Ascending aorta (tissue), 2 donors: ENCODE measurements at places on chromosomes 4 and X.

- no peaks in the 10 kb centered on the region for H3K4me1 ChIP-seq
- H3K36me3 ChIP-seq, result no peaks in the 10 kb centered on the region
- H3K27me3 ChIP-seq, result no peaks in the 10 kb centered on the region
- H3K4me3 ChIP-seq, result no peak overlapping the region
- no peak for DNase-seq
Observed at GRCh38 chr4:126046081-126046614, 731.4 kb downstream of the FAT4 start.

GRCh38 chrX:134604701-134605311, 53.5 kb downstream of the PLAC1 start:
- no peaks in the 10 kb centered on the region for H3K4me1 ChIP-seq
- no peak overlapping the region for H3K4me3 ChIP-seq
- H3K36me3 ChIP-seq, result no peaks in the 10 kb centered on the region

DNA sequence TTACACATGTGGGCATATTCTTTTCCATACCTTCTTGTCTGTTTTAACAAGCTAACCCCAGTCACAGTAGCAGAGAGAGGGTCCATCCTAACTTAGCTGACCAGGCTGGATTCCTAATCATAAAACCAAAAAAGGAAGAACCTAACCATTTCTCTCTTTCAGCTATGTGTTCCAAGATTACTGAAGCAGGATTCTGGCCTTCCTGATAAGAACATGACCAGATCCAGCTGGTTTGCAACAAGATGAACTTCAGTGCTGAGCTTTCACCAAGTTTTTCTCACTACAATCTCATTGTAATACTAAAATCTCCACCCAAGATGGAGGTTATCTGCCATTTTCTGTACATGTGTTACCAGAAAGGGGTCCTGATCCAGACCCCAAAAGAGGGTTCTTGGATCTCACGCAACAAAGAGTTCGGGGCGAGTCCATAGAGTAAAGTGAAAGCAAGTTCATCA, 20.4 kb upstream of the UBA6 start:
- no peak overlapping the region for H3K27ac ChIP-seq
- no peak for DNase-seq
- H3K36me3 ChIP-seq, result no peaks in the 10 kb centered on the region
- H3K4me3 ChIP-seq, result no peak overlapping the region

DNA sequence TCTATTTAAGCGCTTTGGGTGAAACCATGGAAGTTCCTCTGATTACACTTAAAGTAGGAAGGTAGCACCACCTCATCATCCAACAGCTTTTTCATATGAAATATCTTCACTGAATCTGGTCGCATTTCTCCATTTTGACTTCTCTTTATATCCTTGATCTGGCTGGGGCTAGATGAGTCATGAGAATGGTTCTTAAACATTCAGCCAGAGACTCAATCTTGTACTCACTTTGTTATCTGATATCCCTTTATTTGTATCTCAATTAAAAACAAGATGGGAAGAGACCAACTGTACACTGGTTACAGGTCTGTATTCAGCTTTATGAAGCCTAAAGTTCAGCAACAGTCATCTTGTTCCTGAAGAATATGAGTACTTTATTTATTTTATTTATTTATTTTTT, 84.9 kb downstream of the CBLL2 start:
- H3K27me3 ChIP-seq, result no peaks in the 10 kb centered on the region
- no peaks in the 10 kb centered on the region for H3K4me1 ChIP-seq
- no peak overlapping the region for H3K4me3 ChIP-seq
- no peaks in the 10 kb centered on the region for H3K36me3 ChIP-seq
